ENCODE measurements at places on chromosomes 7 and 10.

GRCh38 chr7:78487464-78487863 lies 688.9 kb downstream of the PHTF2 start:
- DNase-seq = no peak

DNA sequence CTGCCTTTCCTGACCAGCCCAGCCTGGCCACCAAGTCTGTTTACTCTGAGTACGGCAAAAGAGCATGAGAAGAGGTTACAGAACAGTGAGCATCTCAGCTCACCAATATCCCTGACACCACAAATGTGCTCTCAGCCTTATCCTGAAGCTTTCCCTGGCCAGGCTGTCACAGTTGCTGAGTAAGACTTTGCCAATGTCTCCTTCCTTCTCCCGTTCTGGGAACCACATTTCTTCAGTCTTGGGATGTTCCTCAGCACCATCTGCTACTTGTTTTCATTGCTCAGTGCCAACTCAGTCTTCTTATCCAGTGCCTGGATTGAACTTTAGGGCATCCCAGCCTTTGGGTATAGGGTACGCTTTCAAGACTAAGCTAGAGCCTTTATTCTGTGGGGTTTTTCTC lies 7.1 kb upstream of the KCNIP2 start:
- no peak for DNase-seq

GRCh38 chr10:114708717-114709335 lies 50.8 kb upstream of the ABLIM1 start:
- DNase-seq = no peak

- no peak for DNase-seq
Measured at GRCh38 chr10:68559251-68559650, 886 bp upstream of the TET1 start.

DNA sequence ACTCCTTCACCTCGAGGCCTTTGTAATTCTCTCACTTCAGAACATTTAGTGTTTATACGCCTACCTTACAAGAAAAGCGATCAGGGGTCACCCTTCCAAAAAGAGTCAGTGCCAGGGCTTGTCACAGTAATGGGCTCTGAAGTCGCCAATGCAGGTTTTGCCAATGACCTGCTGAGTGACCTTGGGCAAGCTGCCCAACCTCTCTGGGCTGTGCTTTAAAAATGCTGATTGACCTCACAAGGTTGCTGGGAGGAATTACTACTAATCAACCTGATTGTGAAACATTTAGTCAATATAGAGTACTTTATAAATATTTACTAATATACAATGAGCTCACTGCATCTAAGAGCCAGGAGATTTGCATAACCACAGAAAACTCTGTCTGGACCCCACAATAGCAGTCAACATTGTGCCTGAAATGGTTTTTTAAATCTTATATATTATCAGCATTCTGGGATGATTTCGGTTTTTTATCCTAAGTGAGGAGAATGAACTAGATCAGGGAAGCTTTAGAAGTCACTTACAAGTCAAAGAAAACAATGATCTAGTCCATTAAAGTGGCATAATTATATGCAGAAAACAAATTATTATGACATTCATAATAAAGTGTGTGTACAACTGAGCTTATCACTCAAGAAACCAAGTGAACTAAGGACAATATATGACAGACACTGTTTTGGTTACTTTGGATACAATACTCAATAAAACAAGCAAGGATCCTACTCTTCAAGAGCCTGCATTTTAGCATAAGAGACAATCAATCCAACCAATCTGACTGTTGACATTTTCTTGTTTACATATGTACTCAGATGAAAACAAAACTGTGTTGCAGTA lies 290.5 kb downstream of the SORCS1 start:
- no peak for DNase-seq

- DNase-seq = no peak
Measured at GRCh38 chr10:59374916-59375315, 12.6 kb upstream of the FAM13C start.

- no peak for DNase-seq
Measured at GRCh38 chr10:54496852-54497251, 304.2 kb downstream of the PCDH15 start.

GRCh38 chr10:74373059-74373458 lies 222.0 kb downstream of the ADK start:
- no peak for DNase-seq

DNA sequence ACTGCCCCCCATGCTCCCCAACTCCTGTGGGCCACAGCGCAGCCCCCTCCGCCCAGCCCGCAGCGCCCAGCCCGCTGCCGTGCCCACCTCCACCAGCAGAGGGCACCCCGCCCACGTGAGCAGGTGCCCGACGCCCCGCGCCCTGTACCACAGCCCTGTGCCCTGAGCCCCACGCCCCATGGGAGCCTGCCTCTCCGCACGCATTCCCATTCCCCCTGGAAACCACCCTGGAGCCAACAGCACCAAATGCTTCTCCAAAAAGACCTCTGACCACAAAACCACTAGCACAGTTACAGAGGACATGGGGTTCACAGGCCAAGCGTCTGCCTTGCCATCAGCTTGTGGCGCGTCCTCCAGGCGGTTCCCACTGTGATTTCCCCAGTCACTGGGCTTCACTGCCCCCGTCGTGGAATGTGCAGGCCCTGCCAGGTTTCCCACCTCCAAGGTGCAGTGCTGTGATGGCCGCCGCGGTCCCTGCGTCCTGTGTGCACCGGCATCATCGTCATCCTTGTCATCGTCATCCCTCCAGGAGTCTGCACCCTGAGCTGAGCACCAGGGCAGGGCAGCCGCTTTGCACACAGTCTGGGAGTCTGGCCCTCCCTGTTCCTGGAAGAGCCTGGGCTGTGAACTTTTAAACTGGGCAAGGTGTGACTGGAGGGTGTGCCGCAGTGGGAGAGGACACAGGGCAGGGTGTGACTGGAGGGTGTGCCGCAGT lies 61.7 kb downstream of the PWWP2B start:
- DNase-seq = peak; percentile 78

Data from stimulated activated CD4-positive, alpha-beta T cell treated with anti-CD3 and anti-CD28 coated beads, Interleukin-2, amount 100 ng/mL, for 24 hours (primary cell).